ENCODE measurements at places on chromosomes 1 and 21.

- DNase-seq: no peak
These were observed 181.5 kb downstream of the GABPA start for GRCh38 chr21:25916226-25916625.

DNA sequence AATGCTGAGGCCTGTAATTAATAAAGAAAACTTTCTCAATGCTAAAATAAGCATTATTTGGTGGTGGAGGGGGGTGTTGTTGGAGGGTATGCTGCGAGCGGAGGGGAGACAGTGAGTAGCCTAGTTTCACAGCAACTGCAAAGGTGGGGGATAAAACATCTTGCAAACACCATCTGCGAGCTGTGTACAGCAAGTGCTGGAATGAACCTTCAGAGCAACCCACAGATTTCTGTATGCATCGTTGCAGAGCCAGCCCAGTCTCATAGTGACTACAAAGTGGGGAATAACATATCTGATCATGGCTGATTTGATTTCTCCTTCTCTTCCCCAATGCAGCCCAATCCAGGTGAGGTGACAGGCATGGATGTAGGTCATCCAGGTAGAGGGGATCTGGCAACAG, 80.7 kb upstream of the COG2 start:
- no peak for DNase-seq

DNA sequence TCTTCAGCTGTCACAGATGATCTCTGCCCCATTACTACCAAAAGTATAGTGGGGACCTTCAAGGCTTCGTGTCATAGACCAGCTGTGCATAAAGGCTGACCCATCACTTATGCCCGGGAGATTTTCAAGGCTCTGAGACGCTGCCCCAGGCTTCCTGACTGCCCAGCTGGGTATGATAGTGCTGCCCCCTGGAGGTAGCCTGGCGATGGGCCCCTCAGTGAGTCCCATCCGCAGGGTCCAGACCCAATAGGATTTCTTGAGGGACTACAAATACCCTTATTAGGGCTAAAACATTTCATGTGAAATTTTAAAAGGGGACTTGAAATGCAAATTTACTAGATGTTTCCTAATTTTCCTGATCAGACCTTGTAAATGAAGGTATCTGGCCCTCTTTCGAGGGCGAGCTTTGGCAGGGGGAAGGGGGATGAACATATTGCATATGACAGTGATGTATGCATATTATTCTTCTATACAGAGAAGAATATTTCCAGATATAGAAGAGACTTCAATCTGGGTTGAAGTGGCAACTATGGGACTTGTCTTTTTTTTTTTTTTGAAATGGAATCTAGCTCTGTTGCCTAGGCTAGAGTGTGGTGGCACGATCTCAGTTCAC, 11.7 kb upstream of the FCMR start:
- DNase-seq: no peak

GRCh38 chr1:23478896-23479665, 4.9 kb downstream of the ASAP3 start:
- no peak for DNase-seq

GRCh38 chr1:8035289-8035688, 9.2 kb upstream of the ERRFI1 start:
- no peak for DNase-seq

- peak; percentile 24 for DNase-seq
These were observed 93.4 kb upstream of the FMN2 start for GRCh38 chr1:239998312-239998649.

GRCh38 chr21:40151611-40152010, 284.4 kb downstream of the PCP4 start:
- DNase-seq: no peak

GRCh38 chr1:43803646-43804045, 96.3 kb downstream of the ST3GAL3 start:
- no peak for DNase-seq

GRCh38 chr1:113451710-113452109, 61.4 kb downstream of the MAGI3 start:
- no peak for DNase-seq

GRCh38 chr1:64967381-64967780, 1.0 kb upstream of the JAK1 start:
- DNase-seq: no peak

DNA sequence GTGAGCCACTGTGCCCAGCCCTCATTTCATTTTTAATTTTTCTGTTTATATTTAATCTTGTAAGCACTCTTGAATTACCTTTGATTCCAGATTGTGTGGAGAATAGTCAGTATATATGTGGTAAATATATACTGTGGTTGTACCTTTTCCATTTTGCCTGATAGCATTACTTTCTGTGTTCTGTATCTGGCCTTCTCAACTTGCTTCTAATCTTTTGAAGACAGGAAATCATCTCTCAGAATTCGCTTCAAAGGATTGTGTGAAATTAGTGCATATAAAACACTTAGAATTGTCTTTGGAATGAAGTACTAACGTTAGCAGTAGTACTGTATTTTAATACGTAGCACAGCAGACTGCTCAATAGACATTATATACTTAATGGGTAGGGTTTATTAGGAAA, 37.9 kb downstream of the PPP2R5A start:
- DNase-seq: no peak

DNA sequence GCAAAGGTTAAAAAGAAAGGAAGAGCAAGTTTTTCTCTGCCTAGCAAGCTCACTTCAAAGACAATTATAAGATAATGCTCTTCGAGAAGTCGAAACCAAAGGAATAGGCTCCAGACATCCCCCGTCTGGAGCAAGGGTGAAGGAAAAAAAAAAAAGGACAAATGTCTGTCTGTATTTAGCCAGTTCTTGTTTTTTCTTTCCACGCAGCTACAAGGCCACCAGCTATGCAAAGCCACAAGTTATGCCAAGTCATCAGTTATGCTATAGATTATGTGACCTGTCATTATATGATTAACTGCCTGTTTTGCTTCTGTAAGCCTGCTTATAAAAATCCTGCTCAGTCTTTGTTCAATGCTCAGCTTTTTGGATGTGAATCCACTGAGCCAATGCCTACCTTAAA, 2.4 kb upstream of the THEM5 start:
- no peak for DNase-seq

GRCh38 chr1:110433803-110434202, 17.1 kb upstream of the PROK1 start:
- DNase-seq: no peak

GRCh38 chr1:93734999-93735398, 53.4 kb upstream of the BCAR3 start:
- DNase-seq: no peak

DNA sequence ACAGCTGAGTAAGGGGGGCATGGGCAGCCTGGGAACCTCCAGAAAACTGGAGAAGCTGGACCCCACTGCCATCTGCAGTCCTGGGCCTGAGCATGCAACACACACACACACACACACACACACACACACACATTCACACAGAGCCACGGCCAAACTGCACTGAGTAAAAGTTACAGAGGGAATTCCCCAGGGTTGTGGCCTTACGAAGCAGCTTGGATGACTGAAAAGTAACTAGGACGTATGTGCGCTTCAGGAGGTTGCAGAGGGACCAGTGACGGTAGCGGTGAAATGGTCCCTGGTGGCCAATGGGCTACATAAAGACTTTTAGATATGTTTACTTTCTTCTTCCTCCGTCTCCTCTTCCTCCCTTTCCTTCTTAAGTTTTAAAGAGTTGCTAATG, 232.5 kb upstream of the TMEM51 start:
- no peak for DNase-seq

- no peak for DNase-seq
These were observed 109.6 kb downstream of the SLC45A1 start for GRCh38 chr1:8427493-8427892.

DNA sequence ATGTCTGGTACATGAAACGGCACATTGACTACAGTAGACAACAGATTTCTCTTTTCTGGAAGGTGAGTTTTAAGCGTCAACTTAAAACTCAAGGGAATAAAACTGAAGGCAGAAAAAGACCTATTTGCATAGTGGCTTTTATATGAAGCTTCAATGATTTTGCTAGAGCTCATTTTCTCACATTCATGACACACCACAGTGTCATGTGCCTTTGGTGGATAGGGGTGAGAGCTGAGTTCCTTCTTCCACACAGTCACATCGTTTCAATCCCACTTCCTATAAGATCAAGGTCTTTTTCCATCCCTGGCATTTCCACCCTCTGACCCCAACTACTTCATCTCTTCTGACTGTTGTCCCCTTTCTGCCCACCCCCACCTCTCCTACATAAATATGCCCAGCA, 31.0 kb downstream of the IL12RB2 start:
- DNase-seq: no peak

GRCh38 chr1:194931166-194931565, 1677.1 kb downstream of the KCNT2 start:
- DNase-seq: no peak

GRCh38 chr1:117815926-117816325, 113.5 kb downstream of the GDAP2 start:
- no peak for DNase-seq

GRCh38 chr1:158689110-158689509, 2.6 kb upstream of the SPTA1 start:
- no peak for DNase-seq

DNA sequence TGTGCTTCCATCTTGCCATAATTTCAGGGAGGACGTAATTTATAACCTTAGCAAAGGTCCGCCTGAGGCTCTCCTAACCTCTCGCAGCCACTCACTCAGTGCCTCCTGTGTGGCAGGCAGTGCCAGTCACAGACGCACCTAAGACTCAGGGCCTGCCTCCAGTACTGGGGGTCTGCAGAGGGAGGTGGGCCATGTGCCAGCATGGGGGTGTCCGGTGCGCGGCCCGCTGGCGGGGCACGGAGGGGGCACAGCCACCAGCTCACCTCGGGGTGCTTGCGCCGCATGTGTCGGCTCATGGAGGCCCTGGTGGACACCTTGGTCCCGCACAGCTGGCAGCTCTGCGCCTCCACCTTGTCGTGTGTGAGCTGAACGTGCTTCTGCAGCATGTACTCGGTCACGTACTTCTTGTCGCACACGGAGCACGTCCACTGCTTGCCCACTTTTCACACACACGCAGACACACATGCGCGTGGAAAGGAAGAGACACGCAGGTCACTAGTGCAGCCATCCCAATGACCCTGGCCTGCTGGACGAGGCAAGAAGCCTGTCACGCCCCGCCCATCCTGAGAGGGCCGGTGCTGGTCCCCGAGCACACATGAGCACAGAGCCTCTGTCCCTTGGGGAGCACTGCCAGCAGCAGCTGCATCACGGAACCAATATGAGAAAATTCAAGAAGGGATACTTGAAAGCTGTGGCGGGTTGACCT, 43.2 kb upstream of the RIPK4 start:
- no peak for DNase-seq

GRCh38 chr21:17201741-17202260, 311.0 kb upstream of the CXADR start:
- no peak for DNase-seq

- DNase-seq: no peak
These were observed 138.9 kb upstream of the DMRTA2 start for GRCh38 chr1:50562106-50562505.

GRCh38 chr1:221573756-221574155, 168.1 kb downstream of the DUSP10 start:
- no peak for DNase-seq

DNA sequence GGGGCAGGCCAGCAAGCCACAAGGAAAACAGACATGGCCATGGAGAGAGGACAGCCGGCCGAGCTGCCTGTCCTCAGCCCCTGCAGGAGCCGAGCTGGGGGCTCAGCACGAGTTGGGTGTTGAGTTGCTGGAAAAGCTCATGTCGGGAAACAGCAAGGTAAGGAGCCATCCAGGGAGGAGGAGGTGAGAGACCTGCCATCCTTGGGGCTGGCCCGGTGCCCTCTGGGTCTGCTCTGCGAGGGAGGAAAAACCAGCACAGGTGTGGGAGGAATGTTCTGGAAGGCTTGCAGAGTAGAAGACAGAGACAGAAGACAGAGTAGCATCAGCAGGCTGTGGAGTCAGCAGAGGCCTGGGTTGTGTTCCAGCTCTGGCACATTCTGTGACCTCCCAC, 548.8 kb downstream of the PTPRU start:
- DNase-seq: no peak

- peak; percentile 86 for DNase-seq
These were observed at the start of gene GLIS1 for GRCh38 chr1:53739109-53739681. Gene GLIS1 (minus strand): TSS chr1:53739164. CDS start chr1:53738064, 1,100 bp downstream.

GRCh38 chr1:12037486-12038355, 18.4 kb downstream of the MIIP start:
- no peak for DNase-seq

- no peak for DNase-seq
These were observed 54.8 kb downstream of the SIPA1L2 start for GRCh38 chr1:232574889-232575762.

DNA sequence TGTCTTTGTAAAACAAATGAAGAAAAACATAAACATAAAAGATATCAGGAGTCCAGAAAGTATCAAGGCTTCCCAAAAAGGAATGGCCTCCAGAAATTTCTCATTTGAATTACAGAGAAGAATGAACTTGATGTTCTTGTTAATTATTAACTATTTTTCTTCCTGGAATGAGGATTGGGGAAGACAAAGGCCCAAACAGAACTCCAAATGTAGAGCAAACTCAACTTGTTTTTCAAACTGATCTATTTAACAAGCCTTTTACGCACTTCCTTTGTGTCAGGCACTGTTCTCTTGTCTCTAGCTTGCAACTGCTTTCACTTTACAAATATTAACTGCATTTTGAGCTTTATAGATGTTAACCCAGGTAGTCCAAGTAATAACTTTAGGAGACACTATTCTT, 45.5 kb downstream of the LAMC2 start:
- no peak for DNase-seq

DNA sequence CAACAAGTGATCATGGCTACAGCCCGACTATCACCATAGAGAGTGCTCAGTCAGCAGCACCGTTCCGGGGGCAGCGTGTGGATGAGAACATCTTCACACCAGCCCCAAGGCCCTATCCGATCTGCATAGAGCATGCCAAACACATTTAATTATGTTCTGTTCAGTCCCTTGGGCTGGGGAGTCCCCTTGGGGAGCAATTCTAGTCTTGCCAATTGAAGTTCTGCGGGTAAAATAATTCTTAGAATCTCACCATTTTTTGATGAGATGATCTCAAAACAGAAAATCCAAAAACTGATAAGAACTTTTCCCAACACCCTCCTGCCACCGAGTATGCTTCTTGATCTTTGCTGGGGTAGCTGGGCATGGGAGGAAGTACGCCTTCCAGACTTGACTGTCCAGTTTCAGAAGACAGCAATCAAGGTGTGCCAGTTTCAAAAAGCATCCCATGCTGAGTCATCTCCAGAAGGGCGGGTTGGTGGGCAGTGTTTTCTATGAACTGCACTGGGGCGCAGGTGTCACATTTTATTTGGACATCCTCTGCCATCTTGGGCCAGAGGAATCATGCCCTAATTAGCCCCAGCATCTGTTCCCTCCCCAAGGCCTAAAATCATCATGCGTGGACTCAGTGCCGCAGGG, 20.8 kb upstream of the PTPRF start:
- no peak for DNase-seq

GRCh38 chr21:21831036-21831435, 832.8 kb downstream of the NCAM2 start:
- DNase-seq: no peak

DNA sequence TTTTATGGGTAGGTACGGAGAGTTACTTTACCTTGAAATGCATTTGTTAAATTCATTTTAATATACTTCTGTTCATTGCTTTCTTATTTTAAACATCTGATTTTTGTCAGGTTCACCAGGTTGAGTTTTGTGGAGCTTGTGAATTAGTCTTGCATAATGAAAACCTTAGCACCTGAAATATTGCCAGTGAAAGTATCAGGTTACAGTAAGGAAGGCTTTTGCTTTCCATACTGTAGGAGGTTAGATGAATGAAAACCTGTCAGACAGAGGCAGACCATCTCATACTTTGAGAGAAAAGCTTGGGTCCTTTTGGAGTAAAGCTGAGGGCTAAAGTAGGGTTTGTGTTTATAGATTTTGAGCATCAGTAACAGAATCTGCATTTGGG, 34.7 kb downstream of the THRAP3 start:
- DNase-seq: no peak

GRCh38 chr1:64038965-64039364, 164.5 kb upstream of the UBE2U start:
- no peak for DNase-seq

Measured in retina (tissue), 1 donor.